ENCODE measurements at places on chromosomes 3 and 15.

DNA sequence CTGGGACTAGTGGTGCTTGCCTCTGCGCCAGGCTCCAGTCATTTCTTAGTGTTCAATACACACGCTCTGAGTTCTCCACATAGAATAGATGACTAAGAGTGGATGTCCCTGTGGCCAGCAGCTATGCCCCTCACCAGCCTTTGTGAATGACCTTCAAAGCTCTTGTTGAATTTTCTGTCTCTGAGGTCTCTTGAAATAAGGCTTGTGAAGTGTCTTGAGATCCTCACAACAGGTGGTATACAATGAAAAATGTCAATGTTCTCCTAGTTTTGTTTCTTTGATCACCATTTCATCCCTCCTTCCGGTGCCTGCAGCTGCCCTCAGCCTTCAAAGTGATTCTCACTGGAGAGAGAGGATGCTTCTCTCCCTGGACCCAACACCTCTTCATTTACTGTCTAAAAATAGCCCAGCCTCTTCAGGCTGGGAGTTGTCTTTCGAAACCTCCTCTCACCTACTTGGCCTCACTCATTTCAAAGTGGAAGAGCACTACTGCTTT is 5.4 kb downstream of the MAPKBP1 start:
- DNase-seq = no peak

GRCh38 chr3:181292984-181293383 is 303.4 kb upstream of the DNAJC19 start:
- no peak for DNase-seq

GRCh38 chr3:37814547-37814946 is 47.1 kb upstream of the CTDSPL start:
- DNase-seq = no peak

DNA sequence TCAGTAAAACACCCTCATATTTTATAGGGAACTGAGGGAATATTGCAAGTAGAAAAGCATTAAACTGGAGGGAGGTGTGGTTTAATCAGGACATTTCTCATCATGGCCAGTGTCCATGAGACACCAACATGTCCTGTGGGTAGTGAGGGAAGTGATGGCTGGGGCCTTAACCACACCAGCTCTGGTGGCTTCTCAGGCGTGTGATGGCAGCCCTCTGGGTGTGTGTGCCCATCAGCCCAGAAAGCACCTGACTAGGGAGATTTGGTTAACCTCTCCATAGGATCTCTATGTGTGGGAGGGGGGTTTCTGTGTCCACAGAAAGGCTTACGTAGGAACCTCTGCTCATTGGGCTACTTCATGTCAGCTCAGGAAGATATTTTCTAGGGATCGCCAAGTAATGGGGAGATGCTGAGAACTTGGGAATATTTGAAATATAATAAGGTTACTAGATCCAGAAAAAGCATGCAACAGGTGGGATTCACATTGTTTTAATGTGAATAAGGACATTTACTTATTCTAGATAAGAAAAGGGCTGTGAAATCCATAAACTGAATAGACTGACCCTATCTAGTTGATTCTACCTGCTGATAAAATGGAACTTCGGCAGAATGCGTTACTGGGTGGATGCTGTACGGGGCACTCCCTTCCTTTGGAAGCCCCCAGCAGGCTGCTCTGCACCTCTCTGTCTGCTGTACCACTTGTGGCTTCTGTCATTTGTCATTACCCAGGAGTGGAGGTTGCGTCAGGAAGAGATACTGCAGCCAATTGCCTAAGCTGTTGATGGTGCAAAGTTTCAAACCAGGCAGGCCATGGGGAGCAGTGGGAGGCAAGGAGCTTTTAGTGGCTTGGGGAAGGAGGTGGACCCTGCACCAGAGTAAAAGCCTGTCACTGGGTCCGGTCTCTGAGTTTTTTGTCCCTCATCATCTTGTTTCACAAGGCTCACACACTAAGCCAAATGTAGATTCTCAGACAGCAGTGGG is 21.5 kb downstream of the PDHB start:
- DNase-seq = no peak

GRCh38 chr15:48283396-48284145 is 47.7 kb upstream of the DUT start:
- no peak for DNase-seq

DNA sequence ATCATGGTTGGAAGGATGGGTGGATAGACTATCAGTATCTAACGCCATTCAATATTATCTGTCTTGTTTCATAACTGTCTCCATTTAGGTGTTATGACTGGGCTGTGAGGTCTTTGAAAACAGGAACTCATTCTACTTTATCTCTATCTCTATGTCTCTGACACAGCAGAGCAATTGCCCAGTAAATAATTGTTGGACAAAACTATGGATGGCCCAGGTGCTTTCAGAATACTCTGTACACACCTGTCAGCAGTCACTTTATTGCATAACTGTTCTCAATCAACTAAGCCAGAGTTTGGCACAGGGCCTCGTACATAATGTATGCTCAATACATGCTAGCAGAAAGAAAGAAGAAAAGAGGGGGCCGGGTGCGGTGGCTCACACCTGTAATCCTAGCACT is 210.3 kb downstream of the OPA1 start:
- no peak for DNase-seq

DNA sequence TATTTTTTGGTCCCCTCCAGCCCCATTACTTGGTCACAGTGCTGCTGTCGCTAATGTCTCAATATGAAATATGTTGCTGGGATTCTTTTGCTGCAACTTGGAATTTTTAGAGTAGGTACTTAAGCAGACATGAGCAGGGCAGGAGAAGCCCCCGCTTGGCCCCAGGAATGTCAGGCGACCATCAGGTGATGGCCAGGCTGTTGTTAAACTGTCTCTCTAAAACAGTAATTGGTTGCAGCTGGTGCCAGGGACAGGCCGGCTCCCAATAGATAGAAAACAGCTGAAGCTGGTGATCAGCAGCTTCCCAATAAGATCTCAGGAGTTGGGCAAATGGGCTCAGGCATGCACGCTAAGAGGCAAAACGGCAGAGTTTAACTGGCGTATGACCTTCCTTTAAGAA is 329.9 kb upstream of the TBL1XR1 start:
- DNase-seq = no peak

- no peak for DNase-seq
Measured at GRCh38 chr3:42836150-42837123, 27.2 kb downstream of the ACKR2 start.

DNA sequence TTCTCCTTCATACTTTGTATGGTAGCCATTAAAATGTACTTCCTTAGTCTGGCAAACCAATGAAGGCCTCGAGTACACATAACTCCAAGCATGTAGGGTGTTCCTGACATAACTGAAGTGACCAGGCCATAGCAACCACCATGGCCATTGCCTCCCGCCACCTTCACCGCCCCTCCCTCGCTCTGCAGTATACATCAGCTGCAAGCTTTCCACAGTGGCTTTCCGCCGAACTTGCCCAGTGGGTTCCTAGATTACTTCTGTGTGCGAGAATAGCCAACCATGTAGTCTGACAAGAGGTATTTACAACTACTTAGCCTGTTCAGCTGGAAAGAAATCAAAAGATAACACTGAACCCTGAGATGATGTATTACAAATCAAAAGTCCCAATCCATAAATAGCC is 3.4 kb upstream of the CTNNB1 start:
- DNase-seq = no peak

GRCh38 chr3:195219351-195220230 is 51.4 kb downstream of the XXYLT1 start:
- no peak for DNase-seq

- DNase-seq = no peak
Measured at GRCh38 chr15:23687143-23687470, at the start of gene NDN. Gene NDN (minus strand): TSS chr15:23687305. CDS start chr15:23687217, 88 bp downstream.

DNA sequence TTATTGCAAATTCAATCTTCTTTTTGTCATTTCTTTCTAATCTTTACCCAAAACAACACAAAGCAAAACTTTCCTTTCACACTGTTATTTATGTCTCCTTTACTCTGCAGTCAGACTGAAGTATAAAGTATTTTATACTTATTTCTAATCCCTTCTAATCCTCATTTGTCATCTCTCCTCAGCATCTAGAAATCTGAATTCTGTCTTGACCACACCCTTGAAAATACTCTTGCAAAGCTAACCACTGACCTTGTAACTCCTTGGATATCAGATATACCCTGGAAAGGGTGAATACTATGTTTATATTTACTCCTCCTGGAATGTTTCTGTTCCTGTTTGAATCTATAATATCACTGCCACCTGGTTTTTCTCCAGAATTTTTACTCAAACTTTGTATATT is 481.1 kb downstream of the ZNF385D start:
- no peak for DNase-seq

GRCh38 chr15:59327942-59328341 is 44.7 kb downstream of the MYO1E start:
- DNase-seq = peak; percentile 8

GRCh38 chr15:70147778-70148177 is 50.1 kb upstream of the TLE3 start:
- no peak for DNase-seq

DNA sequence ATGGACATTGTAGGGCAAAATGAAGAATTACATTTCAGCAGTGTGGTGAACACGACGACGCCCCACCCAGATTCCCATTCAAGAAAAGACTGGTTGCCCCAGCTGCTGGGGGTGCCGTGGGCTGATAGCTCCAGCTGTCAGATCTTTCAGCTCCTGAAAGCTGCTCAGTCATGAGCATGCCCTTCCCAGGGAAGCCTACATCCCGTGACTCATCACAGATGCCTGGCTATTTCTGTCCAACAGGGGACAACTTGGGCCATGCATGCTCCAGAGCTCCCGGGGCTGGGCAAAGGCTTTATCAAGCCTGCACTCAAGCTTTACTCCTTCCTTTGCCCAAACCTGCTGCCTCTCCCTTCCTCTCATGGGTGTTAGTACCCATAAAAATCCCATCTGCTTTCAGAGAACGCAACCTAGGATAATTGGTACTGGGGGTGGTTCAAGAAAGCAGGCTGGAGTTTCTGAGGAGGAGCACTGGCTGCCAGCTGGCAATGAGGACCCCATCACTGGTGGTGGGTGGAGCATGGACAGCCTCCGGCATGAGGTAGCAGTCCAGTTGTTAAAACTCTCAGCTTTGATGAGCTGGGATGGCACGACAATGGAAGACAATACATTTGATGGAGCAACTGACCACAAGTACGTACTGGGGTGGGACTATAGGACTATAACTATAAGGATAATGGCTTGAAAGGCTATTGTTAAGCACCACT is 16.4 kb upstream of the ST8SIA2 start:
- DNase-seq = no peak

DNA sequence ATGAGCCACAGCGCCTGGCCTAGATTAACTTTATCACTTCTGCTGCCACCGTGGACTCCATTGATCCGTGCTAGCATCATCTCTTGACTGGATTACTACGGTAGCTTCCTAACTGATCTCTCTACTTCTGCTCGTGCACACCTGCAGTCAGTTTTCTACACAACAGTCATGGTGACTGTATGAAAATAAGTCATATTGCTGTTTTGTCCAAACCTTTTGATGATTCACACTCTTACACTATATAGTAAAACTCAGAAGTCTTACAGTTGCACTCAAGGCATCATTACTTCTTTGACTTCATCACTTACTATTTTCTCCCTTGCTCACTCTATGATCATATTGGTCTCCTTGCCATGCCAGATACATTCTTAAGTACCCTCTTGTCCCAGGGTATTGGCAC is 10.1 kb downstream of the PDCD6IP start:
- DNase-seq = no peak

DNA sequence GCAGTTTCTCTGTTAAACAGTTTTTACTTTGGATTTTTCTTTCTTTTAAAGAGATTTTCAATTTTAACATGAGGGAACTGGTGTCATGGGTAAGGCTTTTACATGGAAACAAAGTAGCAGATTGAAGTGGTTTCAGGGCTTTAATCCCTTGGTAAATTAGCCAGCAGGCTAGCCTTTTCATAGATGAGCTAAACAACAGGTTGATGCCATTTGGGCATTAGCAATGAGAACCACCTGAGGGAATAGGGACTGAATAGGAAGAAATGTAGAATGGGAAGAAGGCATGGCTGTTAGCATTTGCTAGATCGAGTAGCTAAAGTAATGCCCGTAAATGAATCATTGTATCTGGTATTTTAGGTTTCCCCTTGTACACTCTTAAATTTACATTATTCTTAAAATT is 165.5 kb upstream of the MLF1 start:
- DNase-seq = no peak

GRCh38 chr3:112298781-112299180 is 4.8 kb upstream of the SLC9C1 start:
- DNase-seq = no peak

- DNase-seq = no peak
Measured at GRCh38 chr3:151213151-151213550, 10.1 kb upstream of the GPR171 start.

DNA sequence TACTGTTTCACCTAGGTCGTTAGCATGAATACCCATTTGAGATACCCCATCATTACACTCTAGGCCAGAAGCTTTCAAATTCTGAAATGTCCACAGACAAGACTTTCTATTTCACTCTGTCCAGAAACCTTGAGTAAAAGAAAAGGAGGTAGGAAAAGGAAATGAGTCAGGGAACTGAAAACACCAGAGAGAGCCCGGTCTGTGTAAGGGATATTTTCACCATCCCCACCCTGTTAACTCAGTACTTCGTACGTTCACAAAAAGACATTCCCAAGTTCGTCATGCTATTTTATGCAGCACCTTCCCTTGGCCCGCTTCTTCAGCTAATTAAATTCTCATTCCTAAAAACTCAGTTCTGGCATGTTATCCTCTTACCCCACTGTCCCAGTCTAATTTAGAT is 89.4 kb upstream of the SOX2 start:
- no peak for DNase-seq

- no peak for DNase-seq
Measured at GRCh38 chr3:27046351-27046750, 322.8 kb downstream of the NEK10 start.

DNA sequence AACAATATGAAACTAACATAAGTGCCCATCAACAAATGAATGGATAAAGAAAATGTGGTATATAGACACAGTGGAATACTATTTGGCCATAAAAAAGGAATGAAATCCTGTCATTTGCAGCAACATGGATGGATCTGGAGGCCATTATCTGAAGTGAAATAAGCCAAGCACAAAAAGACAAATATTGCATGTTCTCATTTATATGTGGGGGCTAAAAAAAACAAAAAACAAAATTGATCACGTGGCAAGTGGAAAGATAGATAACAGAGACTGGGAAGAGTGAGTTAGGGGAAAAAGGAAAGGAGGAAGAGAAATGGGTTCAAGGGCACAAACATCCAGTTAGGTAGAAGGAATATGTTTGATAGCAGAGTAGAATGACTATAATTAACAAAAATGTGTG is 155.9 kb upstream of the BHLHE40 start:
- no peak for DNase-seq

- DNase-seq = peak; percentile 11
Measured at GRCh38 chr3:184874709-184875644, 63.0 kb downstream of the VPS8 start.

DNA sequence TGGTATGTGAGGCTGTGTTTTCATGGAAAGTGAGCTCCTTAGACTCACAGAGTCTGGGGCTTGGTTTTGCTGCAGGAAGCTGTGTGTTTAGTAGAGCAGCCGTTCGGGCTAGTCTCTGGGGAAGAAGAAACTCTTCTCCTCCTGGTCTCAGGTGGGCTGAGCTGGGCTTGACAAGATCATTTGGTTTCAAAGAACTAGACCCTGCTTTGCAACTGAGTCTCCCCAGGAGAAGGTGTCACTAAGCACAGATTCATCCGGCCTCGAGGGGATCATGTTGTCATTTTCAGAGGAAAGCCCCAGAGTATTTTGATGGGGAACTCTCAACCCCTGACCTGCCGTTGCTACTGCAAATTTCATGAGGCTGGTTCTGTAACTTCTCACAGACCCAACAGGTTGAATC is 188.5 kb downstream of the FAM43A start:
- DNase-seq = no peak

GRCh38 chr15:95261546-95261945 is 1030.2 kb downstream of the MCTP2 start:
- DNase-seq = no peak

GRCh38 chr15:90560229-90560776 is 30.6 kb downstream of the CRTC3 start:
- no peak for DNase-seq
